ENCODE measurements at places on chromosomes 6 and 20.

DNA sequence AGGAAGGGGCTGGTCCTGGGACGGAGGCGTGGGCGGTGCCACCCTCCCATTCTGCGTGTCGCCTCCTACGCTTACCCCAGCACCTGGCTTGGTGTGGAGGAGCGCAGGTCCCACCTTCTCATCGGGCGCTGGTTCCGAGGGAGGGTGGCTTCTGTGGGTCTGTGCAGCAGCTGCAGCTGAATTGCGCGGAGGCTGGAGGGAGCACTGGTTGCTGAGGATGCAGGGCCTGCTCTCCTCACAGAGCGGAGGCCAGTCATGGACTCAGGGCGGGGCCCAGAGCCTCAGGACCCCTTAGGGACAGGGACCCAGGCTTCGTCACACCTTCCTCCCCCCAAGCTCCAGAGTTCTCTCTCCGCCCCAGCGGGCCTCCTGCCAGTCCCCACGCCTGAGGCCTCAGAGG, 127.8 kb upstream of the MAP3K4 start:
- DNase-seq = no peak

- DNase-seq = no peak
Measured at GRCh38 chr6:123042401-123042800, 46.4 kb downstream of the CLVS2 start.

GRCh38 chr6:43735642-43736199, 34.3 kb upstream of the VEGFA start:
- peak; percentile 79 for DNase-seq

DNA sequence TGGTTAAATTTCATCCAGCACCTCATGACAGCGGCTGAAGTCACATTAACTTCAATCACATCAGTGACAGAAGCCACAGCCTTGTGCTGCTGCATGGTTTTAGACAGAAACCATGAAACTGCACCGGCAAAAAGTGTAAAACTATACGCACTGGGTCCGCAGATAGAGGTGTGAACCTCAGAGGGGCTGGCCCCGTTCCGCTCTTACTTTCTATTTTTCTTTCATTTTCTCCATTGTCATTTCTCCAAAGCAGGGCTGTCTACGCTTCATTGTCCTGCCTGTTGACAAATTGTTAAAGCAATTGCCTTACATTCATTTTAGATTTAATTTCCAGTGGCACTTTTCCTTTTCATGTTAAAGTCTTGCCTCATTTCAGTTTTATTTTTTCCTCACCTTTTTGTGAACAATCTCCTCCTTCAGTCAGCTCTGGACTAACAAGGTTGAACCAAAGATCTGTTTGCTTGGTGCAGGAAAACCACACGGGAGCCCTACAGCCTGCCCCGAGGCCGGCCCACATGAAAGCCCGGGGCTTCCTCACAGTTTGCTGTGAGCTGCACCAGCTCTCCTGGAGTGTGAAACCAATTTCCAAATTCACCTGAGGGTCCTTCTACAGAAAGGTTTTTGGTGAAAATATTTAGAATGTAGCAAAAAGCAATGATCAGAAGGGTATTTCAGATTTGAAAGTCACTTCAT, 63.7 kb downstream of the PRR18 start:
- DNase-seq = no peak

DNA sequence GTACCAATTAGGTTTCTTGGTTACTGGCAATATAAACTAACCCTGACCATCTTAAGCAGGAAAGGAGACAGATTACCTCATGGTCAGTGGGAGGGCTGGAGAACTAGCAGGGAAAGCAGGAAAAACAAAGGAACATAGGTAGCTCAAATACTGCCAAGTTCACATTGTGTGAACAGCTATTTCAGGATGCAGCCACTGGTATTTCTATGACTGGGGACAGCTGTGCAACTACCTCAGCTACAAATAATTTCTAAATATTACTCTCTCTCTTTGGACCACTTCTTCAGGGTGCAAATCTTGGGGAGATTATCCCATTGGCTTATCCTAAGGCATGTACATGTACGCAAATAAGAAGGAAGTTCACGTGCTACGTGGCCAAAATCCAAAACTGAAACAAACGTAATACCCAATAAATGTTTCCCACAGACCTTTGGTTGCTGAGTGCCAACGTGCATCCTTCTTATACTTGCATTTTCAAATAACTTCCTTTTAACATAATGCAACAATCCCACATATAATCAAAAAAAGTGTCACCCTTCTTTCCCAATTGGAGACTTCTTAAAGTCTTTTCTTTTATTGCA, 180.9 kb downstream of the PHF3 start:
- no peak for DNase-seq

GRCh38 chr20:33065785-33066184, 12.1 kb downstream of the BPIFB3 start:
- DNase-seq = peak; percentile 26

GRCh38 chr20:51639206-51639832, 96.8 kb upstream of the NFATC2 start:
- no peak for DNase-seq

DNA sequence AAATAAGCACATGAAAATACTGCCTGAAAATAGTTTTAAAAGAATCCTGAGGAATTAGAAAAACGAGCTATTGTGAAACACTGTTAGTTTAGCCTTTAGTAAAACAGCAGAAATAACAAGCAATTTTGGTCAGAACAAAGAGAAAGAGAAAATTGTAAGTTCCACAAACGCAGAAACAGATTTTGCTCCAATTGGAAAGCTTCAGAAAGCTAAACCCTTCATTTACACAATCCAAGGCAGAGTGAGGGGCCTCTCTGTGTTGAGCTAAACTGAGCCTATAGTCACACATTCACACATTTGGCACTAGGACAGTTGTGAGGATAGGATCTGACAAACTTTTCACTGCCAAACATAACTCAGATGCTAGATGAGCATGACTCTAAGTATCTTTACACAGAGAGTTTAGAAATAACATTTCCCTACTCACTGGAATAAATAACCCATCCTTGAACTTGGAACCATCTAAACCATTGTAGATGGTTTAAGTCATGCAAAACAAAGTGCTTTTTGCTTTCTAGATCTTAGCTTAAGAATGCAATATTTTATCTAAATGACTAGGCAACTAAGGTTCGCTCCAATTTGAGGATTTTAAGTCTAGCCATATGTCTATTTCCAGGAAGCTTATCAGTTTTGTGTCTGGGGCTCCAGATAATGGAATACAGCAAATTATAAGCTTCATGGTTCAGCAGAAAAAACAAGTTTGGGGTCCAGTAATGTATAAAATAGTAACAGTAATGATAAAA, 122.6 kb downstream of the SGK1 start:
- DNase-seq = no peak

DNA sequence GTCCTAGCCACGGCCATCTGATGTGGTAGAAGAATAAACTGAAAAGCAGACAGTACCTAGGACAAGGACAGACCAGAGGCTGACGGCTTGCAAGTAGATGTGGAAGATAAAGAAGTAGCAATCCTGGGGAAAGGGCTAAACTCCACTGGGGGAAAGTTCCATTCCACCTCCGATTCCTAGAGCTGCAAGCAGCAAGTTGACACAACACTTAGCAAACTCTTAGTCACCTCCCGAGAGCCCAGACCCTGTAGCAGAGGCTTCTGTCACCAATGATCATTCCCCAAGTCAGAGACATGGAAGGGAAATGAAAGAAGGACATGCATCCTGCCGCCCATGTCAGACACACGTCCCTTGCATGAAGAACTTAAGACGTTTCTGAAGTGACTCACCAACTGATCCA, 99.2 kb upstream of the RPS6KA2 start:
- no peak for DNase-seq

DNA sequence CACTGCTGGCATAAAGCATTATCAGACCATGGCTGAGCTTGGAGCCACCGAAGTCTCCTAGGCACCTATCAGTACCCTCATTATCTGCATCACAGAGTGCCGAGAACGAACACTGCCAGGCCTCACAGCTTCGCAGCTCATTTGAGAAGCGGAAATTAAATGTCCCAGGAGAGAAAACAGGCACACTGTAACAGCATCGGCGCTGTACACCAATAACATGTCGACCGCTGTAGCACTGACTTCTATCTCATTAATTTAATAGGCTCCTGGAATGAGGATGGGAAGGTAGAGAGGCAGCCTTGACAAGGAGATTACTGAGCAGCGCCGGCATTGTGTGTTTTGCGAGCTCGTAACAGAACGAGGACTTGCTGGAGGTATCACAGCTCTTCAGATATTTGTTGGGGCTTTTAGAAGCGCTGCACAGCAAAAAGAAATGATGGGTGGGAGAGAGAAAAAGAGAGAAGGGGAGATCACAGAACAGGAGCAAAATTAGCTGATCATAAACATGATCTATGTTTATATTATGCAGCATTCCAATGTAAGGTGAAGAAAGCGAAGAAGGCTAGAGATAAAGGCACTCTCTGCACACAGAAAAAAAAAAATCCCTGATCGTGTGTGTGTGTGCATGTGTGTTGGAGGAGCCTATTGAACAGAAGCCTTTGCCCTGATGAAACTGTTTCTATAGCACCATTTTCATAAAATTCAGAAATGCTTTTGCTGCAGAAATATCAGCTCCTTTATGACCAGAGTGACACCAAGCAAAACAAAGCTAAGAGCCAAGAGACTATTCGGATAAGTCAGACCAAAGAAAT, 29.2 kb downstream of the ID4 start:
- no peak for DNase-seq

DNA sequence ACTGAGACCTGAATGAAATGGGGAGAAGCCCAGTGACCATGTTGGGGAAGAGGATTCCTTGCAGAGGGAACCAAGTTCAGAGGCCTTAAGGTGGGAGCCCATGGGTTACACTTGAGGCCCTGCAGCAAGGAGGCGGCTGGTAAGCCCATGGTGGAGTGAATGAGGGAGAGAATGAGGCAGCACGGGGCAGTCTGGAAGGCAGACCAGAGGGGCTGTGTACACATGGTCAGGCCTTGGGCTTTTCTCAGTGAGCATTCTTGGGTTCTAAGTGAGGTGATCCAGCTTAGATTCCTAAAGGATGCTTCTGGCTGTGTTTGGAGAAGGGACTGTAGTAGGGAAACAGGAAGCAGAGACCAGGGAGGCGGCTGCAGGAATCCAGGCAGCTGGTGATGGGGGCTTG, 19.0 kb downstream of the RNF114 start:
- no peak for DNase-seq

DNA sequence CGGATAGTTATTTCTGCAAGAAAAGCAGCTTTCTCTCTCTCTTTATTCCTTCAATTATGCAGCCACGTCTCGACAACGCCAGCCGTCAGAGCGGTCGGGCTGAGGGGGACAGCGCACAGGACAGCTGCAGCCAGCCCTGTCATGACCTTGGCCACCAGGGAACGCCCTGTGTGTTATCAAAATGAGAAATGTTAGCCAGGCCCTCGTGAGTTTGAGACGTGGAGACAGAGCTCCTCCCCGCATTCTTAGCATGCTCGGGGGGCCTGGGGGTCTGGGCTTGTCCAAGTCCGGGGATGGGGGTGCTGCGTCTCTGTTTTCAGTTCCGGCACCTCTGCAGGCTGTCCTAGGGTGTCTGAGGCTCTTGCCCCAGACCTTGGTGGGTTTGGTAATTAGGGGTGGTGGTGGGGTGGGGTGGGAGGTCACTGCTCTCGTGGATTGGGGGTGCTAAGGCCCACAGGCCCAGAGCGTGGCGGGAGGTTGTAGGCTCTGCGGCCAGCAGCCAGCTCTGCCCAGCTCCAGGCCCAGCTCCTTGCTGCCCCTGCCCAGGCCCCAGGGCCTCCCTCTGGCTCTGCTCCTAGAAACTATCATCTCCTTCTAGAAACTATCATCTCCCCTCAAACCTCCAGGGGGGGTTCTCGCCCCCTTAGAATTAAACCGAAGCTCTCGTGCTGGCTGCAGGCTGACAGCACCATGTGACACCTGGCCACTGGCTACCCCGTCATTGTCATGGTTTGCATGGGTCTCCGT, 54.3 kb upstream of the GATA5 start:
- DNase-seq = no peak

GRCh38 chr6:21489826-21490225, 103.7 kb upstream of the SOX4 start:
- no peak for DNase-seq

- no peak for DNase-seq
Measured at GRCh38 chr6:6873778-6874177, 234.0 kb upstream of the RREB1 start.

- DNase-seq = no peak
Measured at GRCh38 chr6:110683241-110683640, 132.0 kb downstream of the CDK19 start.

- no peak for DNase-seq
Measured at GRCh38 chr20:24108581-24108980, 120.0 kb upstream of the GGTLC1 start.

- DNase-seq = peak; percentile 79
Measured at GRCh38 chr6:73169633-73170032, 55.7 kb downstream of the KHDC1L start.

DNA sequence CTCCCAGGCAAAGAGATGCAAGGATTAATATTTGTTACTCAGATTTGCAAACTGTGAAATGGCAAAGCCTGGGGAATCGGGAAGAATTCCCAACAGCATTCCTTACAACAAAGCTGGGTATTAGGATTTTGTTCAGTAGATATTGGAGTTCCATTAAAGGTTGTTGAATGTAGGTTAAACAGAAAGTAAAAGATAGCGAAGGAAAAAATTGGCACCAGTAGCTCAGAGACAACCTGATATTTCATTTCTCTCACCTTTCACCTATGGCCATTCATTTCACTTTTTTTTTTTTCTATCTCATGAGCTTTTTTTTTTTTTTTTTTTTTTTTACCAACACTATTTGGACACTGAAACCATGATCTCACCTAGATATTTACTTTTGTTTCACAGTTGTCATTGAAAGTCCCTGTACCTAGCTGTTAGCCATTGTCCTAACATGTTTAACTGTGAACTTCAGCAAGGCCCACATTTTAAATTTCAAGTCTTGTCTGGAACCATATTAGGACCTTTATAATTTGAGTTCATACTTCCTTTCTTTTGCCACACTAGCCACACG, 552.5 kb downstream of the HAO1 start:
- no peak for DNase-seq

DNA sequence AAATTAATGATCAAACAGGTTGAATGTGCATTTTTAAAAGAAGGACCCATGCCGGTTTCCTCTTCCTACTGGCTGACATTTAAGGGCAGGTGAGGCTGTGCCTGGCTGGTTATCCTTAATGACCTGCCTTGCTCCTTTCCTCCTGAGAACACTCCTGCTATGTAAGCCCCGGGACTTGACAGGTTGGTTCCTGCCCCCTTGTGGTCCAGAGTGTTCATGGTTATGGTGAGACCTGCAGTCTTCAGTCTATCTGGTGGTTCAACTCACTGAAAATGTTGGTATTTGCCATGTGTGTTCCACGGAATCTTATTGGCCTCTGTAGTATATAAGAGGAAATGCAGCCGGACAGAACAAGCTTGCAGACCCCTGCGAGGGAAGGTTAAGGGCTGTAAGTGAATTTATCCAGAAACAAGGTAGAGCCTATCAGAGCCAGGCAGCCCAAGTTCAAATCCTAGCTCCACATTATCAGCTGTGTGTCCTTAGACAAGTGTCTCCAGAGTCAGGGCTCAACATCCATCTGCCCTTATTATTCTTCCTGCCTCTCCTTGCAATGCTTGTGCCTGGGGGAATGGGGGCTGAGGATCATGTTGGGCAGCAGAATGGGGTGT, 5.2 kb upstream of the BPIFA3 start:
- DNase-seq = peak; percentile 13

GRCh38 chr6:21381331-21381963, 212.1 kb upstream of the SOX4 start:
- DNase-seq = no peak

GRCh38 chr6:36326356-36326995, 10.2 kb downstream of the BNIP5 start:
- no peak for DNase-seq

All from foreskin keratinocyte (primary cell).